ENCODE measurements at places on chromosomes 12 and 14.
A peak's percentile ranks its signal among the peaks of the same experiment; 100 is the strongest.

DNA sequence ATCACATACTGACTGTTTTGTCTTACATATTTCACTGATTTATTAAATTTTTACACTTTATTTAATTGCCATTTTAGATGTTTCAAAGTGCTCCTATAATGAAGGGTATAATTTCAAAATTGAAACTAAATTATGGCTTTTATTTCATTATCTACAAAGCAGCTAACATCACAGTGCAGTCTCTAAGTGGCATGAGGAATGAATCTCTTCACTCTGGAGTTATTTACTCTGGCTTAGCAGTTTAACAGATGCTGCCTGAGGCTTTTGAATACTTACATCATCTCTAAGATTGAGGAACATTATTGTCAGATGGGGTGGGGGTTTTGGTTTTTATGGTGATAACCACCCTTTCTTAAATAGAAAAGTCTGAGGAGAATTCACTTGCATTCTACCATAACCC, 386.4 kb downstream of the TRHDE start:
- no peak for DNase-seq

DNA sequence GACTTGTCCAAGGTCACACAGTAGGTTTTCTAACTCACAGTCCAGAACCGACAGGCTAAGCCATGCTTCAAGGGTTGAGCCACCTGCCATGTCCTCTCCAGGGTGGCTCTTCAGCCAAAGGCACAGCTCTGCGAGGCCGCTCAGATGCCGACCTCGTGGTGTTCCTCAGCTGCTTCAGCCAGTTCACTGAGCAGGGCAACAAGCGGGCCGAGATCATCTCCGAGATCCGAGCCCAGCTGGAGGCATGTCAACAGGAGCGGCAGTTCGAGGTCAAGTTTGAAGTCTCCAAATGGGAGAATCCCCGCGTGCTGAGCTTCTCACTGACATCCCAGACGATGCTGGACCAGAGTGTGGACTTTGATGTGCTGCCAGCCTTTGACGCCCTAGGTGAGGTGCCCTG, 12.7 kb upstream of the OAS2 start:
- DNase-seq = no peak

DNA sequence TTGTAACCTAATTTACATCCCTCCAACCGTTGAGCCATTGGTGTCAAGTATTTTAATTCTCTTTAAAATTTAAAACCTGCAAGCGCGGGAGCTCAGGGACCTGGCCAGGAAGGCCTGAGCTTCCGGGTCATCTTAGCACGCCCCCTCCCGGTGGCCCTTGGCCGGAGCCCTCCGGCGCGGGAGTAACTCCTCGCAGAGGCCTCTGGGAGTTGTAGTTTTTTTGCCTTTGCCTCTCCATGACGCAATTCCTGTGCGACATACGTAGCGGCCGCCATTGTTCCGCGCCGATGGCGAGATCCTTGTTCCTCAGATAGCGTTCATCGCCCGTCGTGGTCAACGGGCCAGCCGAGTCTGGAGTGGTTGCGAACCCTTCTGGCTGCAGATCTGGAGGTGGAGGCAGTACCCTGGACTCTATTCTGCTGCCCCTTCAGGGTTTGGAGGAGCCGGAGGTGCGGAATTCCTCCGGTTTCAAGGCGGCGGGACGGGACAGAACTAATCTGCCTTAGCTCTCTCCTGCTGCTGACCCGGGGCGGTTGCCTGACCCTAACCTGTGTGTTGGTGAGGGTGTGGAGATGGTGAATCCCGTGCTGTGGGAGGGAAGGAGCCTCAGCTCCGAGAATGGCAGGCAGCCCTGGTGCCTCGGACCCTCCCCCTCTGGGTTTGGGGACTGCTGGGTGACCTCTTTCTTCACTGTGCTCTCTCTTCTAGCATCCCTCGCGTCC, at the start of gene ZNF268:
Gene ZNF268 (plus strand): TSS at position 258 of the 722 bp plus-strand sequence. CDS start 503 bp downstream, outside the sequence.
- DNase-seq = peak; percentile 93

DNA sequence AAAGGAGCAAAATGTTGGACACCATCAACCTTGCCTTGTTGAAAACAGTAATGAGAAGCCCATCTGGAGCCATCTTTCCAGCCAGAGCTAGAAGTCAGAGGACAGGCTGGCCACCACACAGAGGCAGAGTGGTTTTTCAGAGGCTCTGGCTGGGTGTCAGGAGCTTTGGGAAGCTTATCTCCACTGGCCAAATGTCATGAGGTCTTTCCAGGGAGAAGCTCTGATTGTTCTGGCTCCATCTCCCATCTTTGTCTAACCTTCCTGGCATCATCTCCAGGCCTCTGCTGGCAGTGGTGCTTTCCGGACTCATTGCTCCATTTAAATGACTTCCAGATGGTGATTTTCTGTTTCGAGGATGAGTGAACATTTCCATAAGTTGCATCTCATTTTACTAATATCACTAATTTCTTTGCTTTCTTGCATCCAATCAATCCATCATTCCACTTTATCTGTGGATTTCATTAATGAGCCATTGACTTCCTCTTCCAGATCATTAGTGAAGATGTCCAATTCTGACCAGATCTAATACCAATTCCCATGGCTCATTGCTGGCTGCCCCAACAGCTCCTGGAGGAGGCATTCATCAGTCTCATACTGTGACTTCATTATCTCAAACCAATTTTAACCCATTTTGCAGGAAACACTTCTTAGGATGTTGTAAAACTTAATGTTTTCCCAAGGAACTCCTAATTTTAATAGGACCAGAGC, 35.3 kb upstream of the TMTC1 start:
- DNase-seq = no peak

- no peak for DNase-seq
Measured at GRCh38 chr12:55652352-55652751, 15.7 kb downstream of the OR10P1 start.

All from nephron progenitor cell (in vitro differentiated cells).